Mesenteric fat pad (tissue), 1 donor: ENCODE measurements at places on chromosomes 2 and 18. TPM values are rescaled to one million over a fixed set of nuclear protein-coding genes. Genes with fewer than 3 reads are reported as not detected.

DNA sequence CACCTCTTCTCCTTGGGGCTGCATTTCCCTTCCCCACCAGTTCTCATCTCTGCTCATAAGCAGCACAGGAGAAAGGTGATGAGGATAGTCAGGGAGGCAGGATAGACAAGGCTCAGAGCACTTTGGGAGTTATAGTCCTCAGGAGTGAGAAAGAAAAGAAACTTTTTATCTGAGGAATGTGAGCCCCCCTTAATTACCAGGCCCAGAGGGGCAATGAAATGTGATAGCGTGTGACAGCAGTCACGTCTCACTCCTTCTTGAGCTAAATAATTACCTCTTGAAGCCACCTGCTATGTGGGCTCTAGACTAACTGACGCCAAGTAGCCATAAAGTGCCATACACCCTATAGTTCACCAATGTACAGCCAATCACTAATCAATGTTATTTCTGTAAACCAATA is 105.8 kb downstream of the SPP2 start:
- DNase-seq = no peak

DNA sequence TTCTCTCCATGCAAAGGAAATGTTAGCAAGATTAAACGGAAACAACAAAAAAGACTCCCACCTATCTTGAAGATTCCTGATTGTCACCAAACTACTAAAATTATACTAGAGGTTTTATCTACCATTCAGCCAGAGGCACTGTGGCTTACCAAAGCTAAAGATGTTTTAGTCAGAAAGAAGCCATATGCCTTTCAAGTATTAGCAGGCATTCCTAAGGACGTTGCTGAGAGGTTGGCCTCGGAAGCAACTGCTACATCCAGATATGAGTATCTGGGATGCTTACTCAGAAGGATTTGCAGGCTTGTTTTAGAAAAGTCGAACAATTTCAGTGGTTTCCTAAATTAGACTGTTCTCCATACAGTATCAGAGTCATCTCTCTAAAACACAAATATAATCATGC is 88.3 kb upstream of the UBE2E3 start:
- DNase-seq = no peak

TNFRSF11A gene
- 17.1 TPM for total RNA-seq

GPAT2 gene
- 9.0 TPM for total RNA-seq
